ENCODE measurements at places on chromosomes 6 and 20.

DNA sequence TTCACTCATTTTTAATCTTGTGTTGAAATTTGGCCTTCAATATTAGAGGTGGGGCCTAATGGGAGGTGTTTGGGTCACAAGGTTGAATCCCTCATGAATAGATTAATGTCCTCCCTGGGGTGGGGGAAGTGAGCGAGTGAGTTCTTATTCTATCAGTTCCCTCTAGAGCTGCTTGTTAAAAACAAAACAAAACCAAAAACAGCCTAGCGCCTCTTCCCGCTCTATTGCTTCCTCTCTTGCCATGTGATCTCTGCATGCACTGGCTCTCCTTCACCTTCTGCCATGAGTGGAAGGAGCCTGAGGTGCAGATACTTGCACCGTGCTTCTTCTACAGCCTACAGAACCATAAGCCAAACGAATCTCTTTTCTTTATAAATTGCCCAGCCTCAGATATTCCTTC, 89.6 kb upstream of the SLC35F1 start:
- no peak for DNase-seq

- no peak for DNase-seq
Measured at GRCh38 chr20:63164484-63165355, 51.2 kb downstream of the YTHDF1 start.

GRCh38 chr6:43497129-43497396, 13.1 kb downstream of the LRRC73 start:
- DNase-seq, result no peak

- DNase-seq, result no peak
Measured at GRCh38 chr20:15675061-15675514, 898.2 kb downstream of the KIF16B start.

DNA sequence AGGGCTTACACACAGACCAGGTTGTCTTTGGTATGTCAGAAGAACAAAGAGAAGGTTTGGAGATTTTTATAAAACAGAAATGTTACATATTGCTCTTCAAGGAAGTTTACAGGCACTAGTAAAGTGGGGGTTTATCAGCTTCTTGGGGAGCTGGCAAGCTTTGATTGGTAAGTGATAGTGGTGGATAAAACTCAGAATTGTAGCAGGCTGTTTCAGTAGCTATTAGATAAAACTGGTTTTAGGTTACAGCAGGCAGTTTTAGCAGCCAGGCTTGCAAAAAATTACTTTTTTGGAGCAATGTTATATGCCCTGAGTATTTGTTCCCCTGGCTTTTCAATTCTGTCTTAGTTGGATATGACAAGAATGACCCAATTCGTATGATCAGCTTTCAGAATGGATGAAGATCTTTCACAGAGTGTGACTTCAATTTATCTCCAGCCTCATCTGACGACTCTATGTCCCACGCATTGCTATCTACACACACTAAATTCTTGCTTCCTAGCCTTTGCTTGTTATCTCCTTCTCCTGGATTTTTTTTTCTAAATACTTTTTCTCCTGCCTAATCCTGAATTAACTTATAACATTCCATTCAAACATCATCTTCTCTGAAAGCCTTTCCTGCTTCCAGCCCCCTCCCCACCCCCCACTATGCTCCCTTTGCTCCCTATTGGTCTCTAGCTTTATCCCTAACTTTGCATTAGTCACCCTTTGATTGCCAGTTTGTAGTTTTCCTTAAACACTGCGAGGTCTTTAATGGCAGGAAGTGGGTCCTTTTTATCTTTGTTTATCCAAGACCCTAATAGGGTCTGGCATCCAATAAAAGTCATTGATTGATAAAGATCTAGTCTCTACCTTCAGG, 1.0 kb upstream of the TOMM34 start:
- no peak for DNase-seq

- no peak for DNase-seq
Measured at GRCh38 chr6:107196152-107196551, 80.8 kb upstream of the BEND3 start.

- DNase-seq, result no peak
Measured at GRCh38 chr6:73734832-73735453, 38.9 kb downstream of the CD109 start.

GRCh38 chr6:26555505-26556262, 17.5 kb downstream of the HMGN4 start:
- no peak for DNase-seq

DNA sequence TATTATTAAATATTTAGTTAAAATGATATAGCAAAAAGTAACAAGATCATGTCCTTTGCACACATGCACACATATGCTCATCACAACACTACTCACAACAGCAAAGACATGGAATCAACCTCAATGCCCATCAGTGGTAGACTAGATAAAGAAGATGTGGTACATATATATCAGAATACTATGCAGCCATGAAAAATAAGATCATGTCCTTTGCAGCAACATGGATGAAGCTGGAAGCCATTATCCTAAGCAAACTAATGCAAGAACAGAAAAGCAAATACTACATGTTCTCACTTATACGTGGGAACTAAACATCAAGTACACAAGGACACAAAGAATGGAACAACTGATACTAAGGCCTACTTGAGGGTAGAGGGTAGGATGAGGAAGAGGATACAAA, 14.3 kb downstream of the AK9 start:
- no peak for DNase-seq

DNA sequence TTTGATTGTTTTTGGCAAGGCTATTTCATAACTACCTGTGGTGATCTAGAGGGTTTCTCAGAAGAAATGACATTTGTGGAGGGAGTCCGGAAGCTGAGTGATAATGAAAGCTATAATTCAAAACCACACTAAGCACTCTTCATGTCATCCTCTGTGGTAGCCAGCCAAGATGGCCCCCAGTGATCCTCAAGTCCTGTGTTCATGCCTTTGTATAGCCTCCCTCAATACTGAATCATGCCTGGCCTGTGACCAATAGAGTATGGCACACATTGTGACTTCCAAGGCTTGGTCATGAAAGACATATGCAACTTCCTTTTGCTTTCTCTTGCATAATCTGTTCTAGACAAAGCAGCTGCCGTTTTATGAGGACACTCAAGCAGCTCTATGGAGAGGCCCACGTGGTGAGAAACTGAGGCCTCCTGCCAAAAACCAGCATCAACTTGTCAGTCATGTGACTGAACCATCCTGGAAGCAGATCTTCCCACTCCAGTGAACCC, 12.8 kb upstream of the DNAAF9 start:
- peak; percentile 28 for DNase-seq

DNA sequence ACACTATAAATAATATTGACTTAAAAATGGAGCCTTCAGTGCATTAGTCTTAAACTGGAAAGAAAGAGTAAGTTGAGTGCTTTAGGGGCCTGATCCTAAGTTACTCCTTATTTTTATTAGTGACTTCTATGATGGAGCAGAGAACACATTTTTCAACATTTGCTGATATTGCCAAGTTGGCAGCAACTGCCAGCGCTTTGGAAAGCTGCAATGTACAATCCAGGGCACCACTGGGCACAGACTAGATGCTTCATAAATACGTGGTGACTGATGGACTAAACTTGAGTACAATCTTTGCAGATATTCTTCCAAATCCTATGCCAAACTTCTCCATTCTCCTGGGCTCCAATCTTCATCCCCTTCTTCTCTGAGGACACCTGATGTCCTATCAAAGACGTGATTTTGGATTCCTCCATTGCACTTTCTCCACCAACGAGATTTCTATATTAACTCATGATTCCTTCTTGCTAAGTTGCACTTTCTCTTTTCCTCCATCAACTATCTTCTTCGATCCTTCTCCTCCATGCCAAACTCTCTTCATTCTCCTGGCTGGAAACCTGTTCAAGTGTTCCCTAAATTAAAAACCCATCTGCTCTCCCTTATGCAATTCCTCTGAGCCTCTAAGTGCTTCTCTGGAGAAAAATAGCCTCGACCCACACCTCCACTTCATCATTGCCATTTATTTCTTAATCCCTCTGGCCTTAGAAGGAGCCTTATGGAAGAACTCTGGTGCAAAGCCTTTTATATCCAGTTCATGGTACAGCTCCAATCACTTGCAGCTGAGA, 28.5 kb upstream of the PAK5 start:
- no peak for DNase-seq

DNA sequence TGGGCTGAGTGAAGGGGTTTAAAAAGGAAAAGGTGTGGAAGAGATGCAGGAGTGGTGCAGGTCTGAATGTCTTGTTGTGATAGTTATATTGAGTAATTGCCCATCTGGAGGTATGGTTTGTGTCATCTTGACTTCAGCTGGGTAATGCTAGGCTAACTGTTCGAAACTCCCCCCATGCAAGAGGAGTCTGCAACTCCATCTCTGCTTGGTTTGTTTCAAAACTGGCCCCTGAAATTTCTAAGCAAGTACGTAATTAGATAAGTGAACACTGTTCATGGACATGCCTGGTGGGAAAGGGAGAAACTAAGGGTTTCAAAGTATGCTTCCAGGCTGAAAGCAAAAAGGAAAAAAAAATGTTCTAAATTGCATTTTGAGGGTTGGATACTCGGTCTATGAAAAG, 17.1 kb downstream of the TTK start:
- DNase-seq, result no peak

- peak; percentile 71 for DNase-seq
Measured at GRCh38 chr6:16851758-16852157, 90.5 kb upstream of the ATXN1 start.

DNA sequence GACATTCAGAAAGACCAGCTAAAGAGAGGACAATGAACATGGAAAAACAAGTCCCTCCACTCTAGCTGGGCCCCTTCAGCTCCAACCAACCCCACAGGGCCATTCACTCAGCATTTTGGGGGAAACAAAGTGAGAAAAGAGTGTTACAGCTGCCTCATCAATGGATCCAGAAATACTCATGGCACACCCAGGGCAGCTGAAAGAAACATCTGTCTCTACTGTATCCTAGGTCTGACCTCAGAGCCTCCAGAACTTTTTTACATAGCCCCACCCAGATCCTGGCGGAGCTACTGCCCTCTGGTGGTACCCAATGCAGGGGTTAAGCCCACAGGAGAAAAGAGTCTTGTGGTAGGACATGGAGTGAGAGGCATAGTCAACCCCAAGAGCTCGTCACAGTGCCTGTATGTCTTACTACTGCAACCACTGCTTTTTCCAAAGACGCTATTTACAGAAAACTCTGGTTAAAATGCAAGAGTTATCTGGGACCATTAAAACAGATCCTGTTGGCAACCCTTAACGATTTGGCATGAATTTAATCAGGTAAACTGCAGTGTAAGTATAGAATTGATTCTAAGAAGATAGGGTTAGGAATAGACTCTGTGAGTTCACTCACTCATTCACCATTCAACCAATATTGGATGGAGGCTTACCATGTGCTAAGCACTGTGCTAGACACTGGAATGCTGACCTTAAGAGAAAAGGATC, 37.4 kb upstream of the FAM83C start:
- peak; percentile 24 for DNase-seq

GRCh38 chr20:20992686-20993360, 113.3 kb downstream of the LINC00237 start:
- no peak for DNase-seq

- DNase-seq, result no peak
Measured at GRCh38 chr6:117547688-117548621, 54.4 kb downstream of the GOPC start.

DNA sequence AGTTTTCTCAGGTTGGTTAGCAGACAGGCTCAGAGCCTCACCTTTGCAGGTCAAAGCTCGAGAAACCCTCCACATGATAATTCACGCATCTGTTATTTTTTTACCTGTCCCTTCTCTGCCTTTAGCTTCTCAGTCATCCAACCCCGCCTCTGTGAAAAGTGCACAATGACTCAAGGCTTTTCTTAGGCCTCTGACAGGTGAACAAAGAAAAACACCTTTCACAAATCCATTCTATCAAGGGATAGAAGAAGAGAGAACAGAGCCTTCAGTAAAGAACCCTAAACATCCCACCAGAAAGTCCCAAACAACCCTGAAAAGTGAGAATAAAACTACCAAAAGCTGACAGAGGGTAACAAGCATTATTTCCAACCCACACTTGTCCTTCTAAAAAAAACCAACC, 178.2 kb downstream of the GJA10 start:
- no peak for DNase-seq

DNA sequence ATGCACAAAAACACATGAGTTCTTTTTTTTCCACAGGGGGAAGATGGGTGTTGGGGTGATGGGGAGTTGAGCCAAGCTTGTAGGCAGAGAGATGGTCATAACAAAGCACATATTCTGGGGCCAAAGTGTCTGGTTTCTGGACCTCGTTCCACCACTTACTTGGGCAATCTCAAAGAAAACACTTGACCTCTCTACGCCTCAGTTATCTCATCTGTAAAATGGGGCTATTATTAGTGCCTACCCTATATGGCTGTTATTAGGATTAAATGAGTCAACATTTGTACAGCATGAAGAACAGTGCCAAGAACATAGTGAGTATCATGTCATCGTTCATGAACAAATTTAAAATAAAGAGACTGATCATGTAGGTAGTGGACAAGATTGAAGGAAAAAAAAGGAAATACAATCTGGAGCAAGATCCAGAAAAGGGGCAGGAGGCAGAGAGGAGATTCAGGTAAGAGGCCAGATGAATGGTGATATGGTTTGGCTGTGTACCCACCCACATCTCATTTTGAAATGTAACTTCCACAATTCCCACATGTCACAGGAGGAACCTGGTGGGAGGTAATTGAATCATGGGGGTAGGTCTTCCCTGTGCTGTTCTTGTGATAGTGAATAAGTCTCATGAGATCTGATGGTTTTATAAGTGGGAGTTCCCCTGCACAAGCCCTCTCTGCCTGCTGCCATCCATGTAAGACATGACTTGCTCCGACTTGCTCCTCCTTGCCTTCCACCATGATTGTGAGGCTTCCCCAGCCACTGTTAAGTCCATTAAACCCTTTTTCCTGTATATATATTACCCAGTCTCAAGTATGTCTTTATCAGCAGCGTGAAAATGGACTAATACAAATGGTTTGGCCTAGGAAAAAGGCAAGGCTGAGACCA, 14.2 kb downstream of the EEF1E1 start:
- no peak for DNase-seq

DNA sequence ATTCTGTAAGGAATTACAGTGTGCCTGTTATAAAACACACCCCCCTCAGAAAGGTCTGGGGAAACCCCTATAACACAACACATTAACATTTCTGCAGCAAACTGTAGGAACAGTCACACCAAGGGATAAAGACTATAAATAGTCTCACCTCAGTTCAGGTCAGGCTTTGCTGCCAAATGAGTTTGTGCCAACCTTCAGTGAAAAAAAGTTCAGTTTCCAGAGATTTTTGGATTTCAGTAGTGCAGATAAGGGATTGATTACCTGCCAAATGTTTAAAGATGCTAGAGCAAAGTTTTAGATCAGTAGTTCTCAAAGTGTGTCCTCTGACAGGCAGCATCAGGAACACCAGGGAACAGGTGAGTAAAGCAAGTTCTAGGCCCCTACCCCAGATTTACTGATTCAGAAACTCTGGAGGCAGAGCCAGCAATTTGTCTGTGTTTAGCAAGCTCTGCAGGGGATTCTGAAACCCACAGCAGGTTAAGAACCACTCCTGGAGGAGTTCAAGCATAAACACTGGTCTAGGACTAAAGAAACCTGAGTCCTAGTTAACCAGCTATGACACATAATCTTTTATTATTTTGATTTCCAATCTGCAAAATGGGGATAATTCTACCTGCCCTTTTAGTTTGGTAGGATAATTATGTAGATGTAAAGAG, 111.0 kb downstream of the RCAN2 start:
- DNase-seq, result no peak

- no peak for DNase-seq
Measured at GRCh38 chr20:20711413-20711812, 1.0 kb downstream of the RALGAPA2 start.

Data from bone marrow (tissue), 2 donors.